ENCODE measurements at places on chromosomes 7 and 10.
A peak's percentile ranks its signal among the peaks of the same experiment; 100 is the strongest.

- H3K4me3 ChIP-seq = no peak overlapping the region
- H3K4me1 ChIP-seq = no peaks in the 10 kb centered on the region
- H3K36me3 ChIP-seq = peaks cover 7% of the 10 kb centered on the region
- no peak for DNase-seq
- no peaks in the 10 kb centered on the region for H3K27me3 ChIP-seq
Measured at GRCh38 chr7:87342231-87342630, 3.2 kb upstream of the CROT start.

- H3K36me3 ChIP-seq = no peaks in the 10 kb centered on the region
- H3K4me1 ChIP-seq = no peaks in the 10 kb centered on the region
- H3K27me3 ChIP-seq = no peaks in the 10 kb centered on the region
Measured at GRCh38 chr7:134694767-134695166, 48.1 kb downstream of the BPGM start.

- no peak overlapping the region for H3K27ac ChIP-seq
- no peaks in the 10 kb centered on the region for H3K36me3 ChIP-seq
- no peak overlapping the region for H3K4me3 ChIP-seq
- DNase-seq = no peak
- H3K4me1 ChIP-seq = no peaks in the 10 kb centered on the region
Measured at GRCh38 chr7:75762350-75762917, 9.6 kb downstream of the CCL26 start.

- no peaks in the 10 kb centered on the region for H3K4me1 ChIP-seq
- H3K27ac ChIP-seq = no peak overlapping the region
- H3K36me3 ChIP-seq = no peaks in the 10 kb centered on the region
- no peak for DNase-seq
- H3K4me3 ChIP-seq = no peak overlapping the region
Measured at GRCh38 chr7:143049362-143049761, 2.8 kb upstream of the OR6V1 start.

DNA sequence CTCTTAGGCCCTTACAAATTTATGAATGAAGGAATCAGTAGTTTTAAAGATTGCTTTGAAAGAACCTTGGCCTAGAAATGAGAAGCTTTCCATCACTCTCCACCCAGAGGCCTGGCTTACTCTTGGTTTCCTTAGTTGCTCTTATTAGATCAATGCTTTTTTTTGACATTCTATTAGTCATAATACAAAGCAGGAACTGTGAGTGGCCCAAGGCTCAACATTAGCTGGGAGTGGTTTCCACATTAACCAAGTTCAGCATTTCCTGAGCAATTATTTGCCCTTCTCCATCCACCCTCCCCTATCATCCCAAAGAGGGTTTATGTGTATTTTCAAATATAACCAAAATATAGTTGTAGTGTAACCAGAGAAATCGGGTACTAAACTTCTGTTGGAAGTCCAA is 103.4 kb upstream of the FAM204A start:
- no peak for DNase-seq
- H3K4me1 ChIP-seq = no peaks in the 10 kb centered on the region
- no peaks in the 10 kb centered on the region for H3K36me3 ChIP-seq
- H3K27me3 ChIP-seq = no peaks in the 10 kb centered on the region
- H3K27ac ChIP-seq = no peak overlapping the region

- peaks cover 29% of the 10 kb centered on the region for H3K27me3 ChIP-seq
- no peak overlapping the region for H3K27ac ChIP-seq
- peak; percentile 60 for DNase-seq
- H3K36me3 ChIP-seq = no peaks in the 10 kb centered on the region
- peaks cover 12% of the 10 kb centered on the region for H3K4me1 ChIP-seq
- peak overlapping the region; percentile 57 for H3K4me3 ChIP-seq
Measured at GRCh38 chr10:32253821-32254220, 93.1 kb downstream of the EPC1 start.

DNA sequence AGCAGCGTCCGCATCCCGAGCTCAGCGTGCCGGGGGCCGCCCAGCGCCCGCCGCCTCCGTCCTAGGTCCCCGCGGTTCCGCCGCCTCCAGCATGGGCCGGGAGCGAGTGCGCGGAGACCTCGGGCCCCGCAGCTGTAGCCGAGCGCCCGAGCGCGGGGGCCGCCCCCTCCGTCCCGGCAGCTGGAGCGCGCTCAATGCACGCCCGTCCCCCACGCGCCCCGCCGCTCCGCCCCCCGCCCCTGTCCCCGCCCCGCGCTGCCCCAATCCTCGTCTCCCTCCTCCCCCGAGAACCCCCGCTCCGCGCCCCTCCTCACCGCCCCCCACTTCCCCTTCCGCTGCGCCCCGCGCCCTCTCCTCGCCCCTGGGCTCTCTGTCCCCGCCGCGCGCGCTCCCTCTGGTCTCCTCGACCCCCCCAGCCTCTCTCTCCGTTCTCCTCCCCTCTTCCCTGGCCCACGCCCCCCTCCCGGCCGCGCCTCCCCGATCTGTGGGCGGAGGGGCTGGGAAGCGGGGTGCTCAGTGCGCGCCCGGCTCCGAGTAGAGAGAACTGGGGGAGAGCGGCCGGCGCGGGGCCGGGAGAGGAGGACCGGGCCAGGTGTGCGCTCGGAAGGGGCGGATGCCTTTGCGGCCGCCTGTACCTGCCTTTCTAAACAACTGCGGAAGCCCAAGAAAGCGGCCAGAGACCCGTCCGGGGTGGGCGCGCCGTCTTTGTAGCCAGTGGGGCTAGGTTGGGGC is at the start of gene VIPR2:
TSS of gene VIPR2 (minus strand) at position 110 of the 732 bp plus-strand sequence. CDS start at position 14, 96 bp downstream.
- peak within 1 kb of the TSS; percentile 75 for H3K4me3 ChIP-seq
- peaks cover 4% of the 10 kb centered on the region for H3K4me1 ChIP-seq
- no peaks in the 10 kb centered on the region for H3K36me3 ChIP-seq

- peaks cover 8% of the 10 kb centered on the region for H3K27me3 ChIP-seq
- H3K27ac ChIP-seq = no peak overlapping the region
- no peak overlapping the region for H3K4me3 ChIP-seq
- H3K36me3 ChIP-seq = no peaks in the 10 kb centered on the region
Measured at GRCh38 chr10:44317856-44318255, 67.0 kb downstream of the CXCL12 start.

- no peak overlapping the region for H3K4me3 ChIP-seq
- DNase-seq = no peak
- H3K36me3 ChIP-seq = no peaks in the 10 kb centered on the region
Measured at GRCh38 chr10:126468467-126468866, 80.2 kb upstream of the ADAM12 start.

DNA sequence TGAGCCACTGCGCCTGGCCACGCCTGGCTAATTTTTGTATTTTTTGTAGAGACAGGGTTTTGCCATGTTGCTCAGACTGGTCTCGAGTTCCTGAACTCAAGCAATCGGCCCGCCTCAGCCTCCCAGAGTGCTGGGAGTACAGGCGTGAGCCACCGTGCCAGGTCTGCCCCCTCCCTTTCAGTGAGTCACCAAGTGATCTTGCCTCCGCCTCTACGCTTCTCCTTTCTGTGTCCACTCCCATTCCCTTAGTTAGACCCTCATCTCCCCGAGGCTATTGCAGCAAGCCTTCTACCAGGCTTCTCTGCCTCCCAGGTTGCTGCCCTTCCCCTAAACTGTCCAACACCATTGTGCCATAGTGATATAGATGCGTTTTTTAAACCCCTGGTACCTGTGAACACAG is 32.9 kb downstream of the CDC123 start:
- no peaks in the 10 kb centered on the region for H3K27me3 ChIP-seq
- no peak overlapping the region for H3K27ac ChIP-seq
- no peak for DNase-seq
- H3K4me1 ChIP-seq = no peaks in the 10 kb centered on the region
- no peak overlapping the region for H3K4me3 ChIP-seq

- H3K27me3 ChIP-seq = peaks cover 56% of the 10 kb centered on the region
- H3K4me3 ChIP-seq = no peak overlapping the region
- no peaks in the 10 kb centered on the region for H3K36me3 ChIP-seq
- no peak for DNase-seq
Measured at GRCh38 chr7:121793716-121794115, 79.2 kb upstream of the PTPRZ1 start.

Measured in endodermal cell (in vitro differentiated cells).